ENCODE measurements at places on chromosomes 3 and 15.

DNA sequence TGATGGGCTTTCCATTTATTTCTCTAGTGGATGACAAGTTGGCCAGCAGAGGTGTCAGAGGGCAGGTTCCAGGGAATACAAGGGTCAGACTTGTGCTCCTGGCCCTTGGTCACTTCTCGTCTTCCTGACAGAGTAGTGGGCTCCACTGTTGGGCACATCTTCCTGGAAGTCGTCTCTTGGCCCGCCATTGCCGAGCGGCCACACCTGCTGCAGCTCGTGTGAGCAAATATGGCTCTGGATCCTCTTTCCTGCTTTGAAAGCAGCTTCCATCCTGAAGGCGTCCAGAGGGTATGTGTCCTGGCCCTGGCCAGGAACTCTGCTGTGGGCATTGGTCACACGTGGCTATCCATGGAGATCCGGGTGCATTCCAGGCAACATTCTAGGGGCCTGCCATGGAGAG, 100.2 kb downstream of the SNRPN start:
- DNase-seq: no peak

GRCh38 chr3:36964331-36964730, 19.5 kb upstream of the TRANK1 start:
- DNase-seq: no peak

- DNase-seq: no peak
Observed at GRCh38 chr3:169660709-169661360, 2.7 kb downstream of the MECOM start.

GRCh38 chr3:153103406-153103945, 58.5 kb upstream of the RAP2B start:
- DNase-seq: no peak

GRCh38 chr15:35630532-35630931, 84.6 kb upstream of the DPH6 start:
- no peak for DNase-seq

GRCh38 chr3:187041362-187042307, 97.7 kb downstream of the RPL39L start:
- no peak for DNase-seq

DNA sequence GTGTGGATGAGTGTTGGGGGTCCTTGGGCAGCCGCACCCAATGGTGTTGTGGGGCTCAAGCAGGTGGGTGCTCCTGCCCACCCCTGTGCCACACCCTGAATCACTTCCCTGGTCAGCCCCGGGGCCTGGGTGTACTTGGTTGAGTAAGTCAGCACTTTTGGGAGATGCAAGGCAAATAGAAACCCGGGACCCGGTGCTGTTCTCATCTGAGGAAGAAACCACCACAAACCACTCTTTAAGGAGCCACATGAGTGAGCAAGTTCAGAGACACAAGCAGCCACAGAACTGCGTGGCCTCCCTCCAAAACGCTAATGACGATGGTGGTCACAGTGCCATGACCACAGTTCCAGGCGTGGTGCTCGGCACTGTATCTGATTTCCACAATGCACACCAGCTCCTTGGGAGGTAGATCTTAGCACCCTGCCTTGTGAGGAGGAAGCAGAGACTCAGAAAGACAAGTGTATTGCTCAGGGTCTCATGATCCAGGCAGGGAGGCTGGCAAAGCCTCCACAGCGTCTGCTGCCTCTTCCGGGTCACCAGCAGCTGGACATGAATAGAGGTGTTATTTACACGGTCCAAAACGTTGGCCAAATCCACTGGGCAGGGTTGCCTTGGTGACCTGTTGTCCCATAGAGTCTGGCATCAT, 118.2 kb upstream of the ALDH1A3 start:
- DNase-seq: no peak
